ENCODE measurements at places on chromosomes 13 and 19.

DNA sequence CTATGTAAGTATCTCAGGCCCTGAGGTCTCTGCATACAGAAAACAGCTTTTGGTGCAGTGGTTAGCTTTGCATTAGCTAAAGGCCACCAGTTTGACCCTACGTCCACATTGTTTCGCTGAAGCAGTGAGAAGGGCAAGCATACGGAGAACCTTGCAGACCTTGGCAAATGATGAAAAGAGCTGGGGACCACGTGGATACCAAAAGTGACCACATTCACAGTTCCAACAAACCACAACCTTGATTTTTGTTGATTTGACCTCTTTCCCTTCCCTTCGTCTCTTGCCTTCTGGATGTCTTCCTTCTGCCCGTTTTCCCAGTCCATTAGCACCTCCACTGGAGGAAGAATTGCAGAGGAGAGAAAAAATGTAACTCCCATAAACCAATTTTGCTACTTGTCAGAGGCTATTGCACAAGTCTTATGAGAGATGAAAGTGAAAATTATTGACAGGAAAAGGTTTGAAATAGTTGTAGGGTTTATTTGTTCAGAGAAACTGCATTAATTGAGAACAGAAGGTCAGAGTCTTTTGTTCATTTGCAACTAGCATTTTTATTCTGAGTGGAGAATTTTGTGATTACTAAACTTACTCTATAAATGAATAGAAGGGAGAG is 293.9 kb upstream of the HTR2A start:
- DNase-seq: no peak

DNA sequence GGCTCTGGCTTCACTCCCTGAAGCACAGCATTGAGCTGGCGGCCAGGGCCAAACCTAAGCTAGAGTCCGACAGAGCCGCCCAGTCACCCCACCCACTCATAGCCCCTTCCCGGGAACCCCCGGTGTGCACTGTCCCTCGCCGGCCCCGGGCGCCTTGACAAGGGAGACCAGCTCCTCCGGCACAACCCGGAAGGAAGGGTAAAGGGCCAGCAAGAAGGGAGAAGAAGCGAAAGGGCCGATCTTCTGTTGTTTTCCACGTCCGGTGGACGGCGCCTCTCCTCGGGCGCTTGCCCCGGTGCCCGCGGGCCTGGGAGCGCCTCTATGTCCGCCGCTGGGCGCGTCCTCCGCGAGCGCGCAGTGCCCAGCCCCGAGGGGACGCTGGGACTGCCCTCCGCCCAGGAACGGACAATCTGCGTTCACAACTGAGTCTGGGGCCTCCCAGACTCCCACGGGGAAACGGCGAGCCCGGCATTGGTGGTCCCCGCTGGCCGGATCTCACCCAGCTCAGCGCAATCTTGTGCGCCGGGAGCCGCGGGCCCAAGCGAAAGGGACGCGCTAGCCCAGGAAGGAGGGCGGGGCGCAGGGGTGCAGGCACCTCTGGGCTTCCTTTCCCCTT is 172.5 kb upstream of the MIR17HG start:
- DNase-seq: no peak

- DNase-seq: no peak
These were observed 10.9 kb downstream of the MEDAG start for GRCh38 chr13:30916991-30917390.

DNA sequence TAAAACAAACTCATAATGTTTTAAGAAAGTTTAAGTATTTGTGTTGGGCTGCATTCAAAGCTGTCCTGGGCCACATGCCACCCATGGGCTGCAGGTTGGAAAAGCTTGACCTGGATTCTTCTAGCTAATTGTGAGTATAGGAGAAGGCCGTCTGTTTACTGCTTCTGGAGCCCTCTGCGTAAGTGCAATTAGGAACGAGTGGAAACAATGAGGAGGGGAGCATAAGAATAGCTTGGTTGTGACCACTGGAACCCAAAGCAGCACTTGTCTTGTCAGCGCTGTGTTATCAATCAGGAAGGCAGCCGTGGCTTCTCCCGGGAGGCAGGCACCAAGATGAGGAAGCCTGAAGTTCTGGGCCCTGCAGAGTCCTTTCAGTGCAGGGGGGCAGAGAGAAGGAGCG is 110.4 kb upstream of the MBNL2 start:
- DNase-seq: no peak

- no peak for DNase-seq
These were observed 153.9 kb downstream of the MIPEP start for GRCh38 chr13:23735329-23735728.

- no peak for DNase-seq
These were observed 922 bp downstream of the EBPL start for GRCh38 chr13:49690133-49690994.

DNA sequence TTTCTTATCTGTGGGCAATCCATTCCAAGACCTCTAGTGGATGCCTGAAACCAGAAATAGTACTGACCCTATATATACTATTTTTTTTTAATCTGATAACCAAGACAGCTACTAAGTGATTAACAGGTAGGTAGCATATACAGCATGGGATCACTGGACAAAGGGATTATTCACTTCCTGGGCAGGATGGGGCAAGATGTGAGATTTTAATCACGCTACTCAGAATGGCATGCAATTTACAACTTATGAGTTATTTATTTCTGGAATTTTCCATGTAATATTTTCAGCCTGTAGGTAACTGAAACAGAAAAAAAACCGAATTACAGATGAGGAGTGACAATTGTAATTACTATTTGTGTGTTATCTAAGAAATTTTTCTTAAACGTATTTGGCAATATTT is 41.2 kb downstream of the ZIC2 start:
- DNase-seq: no peak

DNA sequence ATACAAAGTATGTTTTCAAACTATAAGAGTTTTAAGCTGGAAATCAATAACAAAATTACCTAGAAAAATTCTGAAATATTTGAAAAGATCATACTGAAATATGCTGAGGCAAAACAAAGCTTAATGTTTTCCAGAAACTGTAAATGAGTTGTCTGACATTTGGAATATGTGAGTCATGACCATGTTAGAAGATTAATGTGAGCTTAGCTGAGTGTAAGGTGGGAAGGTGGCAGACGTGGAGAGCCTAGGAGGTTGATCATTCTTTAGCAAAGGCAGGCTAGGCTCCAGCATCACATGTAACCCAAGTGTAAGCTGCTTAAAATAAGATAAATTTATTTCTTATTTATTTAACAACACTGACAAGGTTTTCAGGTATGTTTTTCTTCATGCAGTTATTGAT is 2086.1 kb upstream of the PCDH20 start:
- DNase-seq: no peak
